DND-41 (cell line): ENCODE measurements at places on chromosomes 1 and 21.

GRCh38 chr1:225378880-225379279, 49.0 kb downstream of the LBR start:
- no peak for DNase-seq

- DNase-seq: no peak
Measured at GRCh38 chr1:76659171-76659940, 207.9 kb upstream of the ST6GALNAC5 start.

DNA sequence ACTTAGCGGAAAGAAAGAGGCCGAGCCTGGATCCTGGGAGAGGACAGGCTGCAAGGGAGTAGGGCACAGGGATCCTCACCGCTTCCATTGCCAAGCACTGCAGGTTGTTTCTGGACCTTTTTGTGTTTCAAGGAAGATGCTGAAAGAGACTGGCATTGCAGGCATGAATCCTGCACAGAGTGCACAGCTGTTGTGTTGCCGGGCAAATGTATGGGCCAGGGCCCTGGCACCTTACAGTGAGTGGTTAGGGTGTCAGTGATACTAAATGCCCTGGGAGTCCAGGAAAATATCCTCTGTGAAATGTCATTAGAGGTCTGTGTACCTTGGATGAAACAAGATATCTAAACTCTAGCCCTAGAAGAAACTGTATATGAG, 145.5 kb upstream of the FGGY start:
- DNase-seq: no peak

GRCh38 chr1:110601332-110601731, 4.8 kb downstream of the KCNA2 start:
- DNase-seq: no peak

GRCh38 chr1:41941381-41941780, 22.7 kb upstream of the HIVEP3 start:
- DNase-seq: no peak

GRCh38 chr21:42340187-42341050, 10.4 kb downstream of the TFF2 start:
- no peak for DNase-seq

GRCh38 chr1:1763657-1764621, 14.3 kb downstream of the NADK start:
- DNase-seq: no peak

- no peak for DNase-seq
Measured at GRCh38 chr1:76128096-76128495, 53.5 kb downstream of the ST6GALNAC3 start.

DNA sequence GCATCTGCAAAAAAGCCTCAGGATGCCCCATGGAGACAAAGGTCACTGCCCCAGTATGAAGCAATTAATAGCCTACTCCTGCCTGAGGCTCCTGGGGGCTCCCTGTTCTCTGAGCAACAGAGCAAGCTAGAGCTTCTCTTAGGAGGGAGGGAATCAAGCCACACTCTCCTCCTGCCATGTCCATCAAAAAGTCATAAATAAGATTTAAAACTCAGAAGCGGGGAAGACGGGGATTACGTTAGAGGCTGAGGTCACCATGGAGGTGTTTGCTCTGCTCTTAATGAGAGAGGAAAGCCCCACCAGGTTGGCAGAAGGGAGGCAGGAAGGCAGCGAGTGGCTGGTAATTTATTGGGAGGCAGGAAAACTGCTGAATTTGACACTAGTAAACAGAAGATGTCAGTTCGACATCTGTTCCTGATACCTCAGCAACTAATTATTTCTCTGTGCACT, 98.4 kb upstream of the TNR start:
- no peak for DNase-seq

- no peak for DNase-seq
Measured at GRCh38 chr1:171929121-171929520, 87.8 kb downstream of the DNM3 start.
